Kidney epithelial cell (primary cell): ENCODE measurements at places on chromosomes 5 and 9.

DNA sequence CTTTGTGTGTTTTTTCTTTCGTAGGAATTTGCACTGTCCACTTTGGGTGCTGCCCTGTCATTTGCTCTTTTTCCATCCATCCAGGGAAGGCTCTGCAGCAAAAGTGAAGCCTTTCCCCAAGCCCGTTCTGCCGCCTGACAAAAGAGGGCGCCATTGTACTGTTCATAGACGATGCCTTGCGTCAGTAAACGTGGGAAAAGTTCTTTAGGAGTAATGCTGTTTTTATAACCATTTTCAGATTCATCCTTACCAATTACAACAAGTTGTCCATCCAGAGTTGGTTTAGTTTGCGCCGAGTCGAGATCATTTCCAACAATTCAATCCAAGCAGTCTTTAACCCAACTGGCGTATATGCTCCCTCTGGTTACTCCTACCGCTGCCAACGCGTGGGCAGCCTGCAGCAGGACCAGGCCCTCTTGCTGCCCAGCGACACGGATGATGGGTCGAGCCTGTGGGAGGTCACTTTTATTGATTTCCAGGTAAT is 34.3 kb upstream of the RPS23 start:
- DNase-seq = peak; percentile 23

DNA sequence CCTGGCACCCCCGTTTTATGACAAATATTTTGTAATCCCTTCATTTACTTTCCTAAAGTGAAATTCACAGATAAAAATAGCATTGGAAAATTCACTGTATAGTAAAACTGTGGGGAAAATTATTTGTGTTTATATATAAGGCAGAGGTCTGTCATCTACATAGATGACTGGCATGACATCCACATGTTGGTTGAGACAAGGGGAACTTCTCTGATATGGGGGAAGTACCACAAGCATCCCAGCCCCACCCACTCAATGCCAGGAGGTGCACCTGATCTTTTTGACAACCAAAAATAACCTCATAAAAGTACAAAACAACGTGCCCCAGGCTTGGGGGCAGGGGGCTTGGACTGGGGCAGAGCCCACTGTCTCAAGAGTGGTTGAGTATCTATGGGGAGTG is 6.3 kb upstream of the TDRD7 start:
- DNase-seq = no peak

GRCh38 chr5:175752826-175753535 is 95.1 kb downstream of the HRH2 start:
- DNase-seq = no peak

DNA sequence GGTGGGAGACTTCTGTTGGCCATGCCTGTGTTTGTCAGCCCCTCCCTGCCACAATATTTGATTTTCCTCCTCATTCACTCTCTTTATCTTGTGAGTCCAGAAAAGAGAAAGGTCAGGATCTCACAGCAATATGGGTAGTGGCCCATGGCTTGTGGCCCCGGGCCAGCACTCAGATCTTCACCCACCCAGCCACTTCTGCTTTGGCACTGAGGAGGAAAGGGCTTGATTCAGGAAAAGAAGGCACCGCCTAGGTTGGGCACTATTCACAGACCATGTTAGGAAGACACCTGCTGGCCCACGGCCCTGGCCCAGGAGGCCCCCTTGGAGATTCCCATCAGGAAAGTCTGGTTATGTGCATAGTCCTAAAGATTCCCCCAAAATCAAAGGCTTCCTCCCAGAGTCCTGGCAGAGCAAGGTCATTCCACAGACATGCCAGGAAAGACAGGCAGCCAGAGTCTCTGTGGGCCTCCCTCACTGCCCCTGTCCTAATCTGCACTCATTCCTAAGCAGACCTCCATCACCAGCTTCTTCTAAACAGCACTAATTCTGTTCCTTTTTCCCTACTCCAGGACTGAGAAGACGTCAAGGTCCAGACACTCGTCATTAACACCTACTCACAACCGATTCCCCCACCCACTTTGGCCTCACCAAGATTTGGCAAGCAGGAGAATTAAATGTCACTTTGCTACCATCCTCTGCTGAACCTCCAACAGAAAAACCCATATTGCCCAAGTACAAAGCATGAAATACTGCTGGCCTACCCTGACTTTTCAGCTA is 179.3 kb downstream of the DEPDC1B start:
- DNase-seq = no peak

GRCh38 chr9:113475992-113476391 is 12.5 kb downstream of the RGS3 start:
- DNase-seq = no peak

- no peak for DNase-seq
These were observed 5.4 kb downstream of the PCAT7 start for GRCh38 chr9:94560237-94560636.

DNA sequence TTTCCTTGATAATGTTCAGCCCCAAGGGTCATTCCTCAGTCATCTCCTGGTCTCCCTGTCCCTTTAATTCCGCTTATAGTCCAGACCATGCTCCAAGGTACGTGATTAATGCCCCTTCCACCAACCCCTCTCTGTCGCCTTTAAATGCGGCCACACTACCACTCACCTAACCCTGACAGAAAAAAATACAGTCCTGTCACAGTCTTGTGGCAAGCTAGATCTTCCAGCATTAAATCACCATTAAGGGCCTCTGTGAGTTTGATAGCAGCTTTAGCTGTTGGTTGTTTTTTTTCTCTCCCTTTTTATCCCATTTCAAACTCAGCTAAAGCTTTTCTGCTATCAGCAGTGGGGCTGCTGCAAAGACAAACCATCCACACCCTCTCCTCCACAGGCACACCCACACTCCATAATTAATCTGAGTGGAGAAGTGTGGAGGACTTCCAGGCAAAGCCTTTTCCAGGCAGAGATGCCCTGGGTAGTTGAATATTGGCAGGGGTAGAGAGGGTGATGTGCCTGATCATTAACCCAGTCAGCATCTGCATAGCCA is 522.7 kb upstream of the CLINT1 start:
- no peak for DNase-seq

- DNase-seq = no peak
These were observed 17.4 kb downstream of the FRMPD1 start for GRCh38 chr9:37668116-37668601.

- DNase-seq = no peak
These were observed 101.9 kb upstream of the TRIM32 start for GRCh38 chr9:116585204-116585603.

GRCh38 chr9:8096091-8096490 is 296.5 kb upstream of the DMAC1 start:
- DNase-seq = no peak
